ENCODE measurements at places on chromosomes 2 and 18.
A peak's percentile ranks its signal among the peaks of the same experiment; 100 is the strongest.

- DNase-seq, result no peak
Measured at GRCh38 chr2:58449286-58450010, 208.3 kb upstream of the FANCL start.

DNA sequence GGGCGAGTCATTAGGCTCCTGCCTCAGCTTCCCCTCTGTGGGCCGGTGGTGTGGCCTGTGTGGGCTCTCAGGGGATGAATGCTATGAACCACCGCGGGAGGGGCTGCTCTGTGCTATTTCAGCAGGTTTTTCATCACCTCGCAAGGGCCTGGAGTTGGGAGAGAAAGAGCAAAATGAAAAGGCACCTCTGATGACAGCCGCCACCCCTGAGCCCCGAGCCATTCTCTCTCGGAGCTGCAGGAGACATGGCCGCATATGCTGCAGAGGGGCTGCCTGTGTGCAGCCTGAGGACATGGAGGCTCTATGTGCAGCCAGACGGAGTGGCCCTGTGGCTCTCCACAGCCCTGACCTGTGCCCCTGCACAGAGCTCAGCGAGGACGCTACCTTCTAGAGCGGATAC is 96.2 kb upstream of the CTDP1 start:
- no peak for DNase-seq

GRCh38 chr2:6073191-6074088 is 381.3 kb downstream of the SOX11 start:
- DNase-seq, result peak; percentile 62

DNA sequence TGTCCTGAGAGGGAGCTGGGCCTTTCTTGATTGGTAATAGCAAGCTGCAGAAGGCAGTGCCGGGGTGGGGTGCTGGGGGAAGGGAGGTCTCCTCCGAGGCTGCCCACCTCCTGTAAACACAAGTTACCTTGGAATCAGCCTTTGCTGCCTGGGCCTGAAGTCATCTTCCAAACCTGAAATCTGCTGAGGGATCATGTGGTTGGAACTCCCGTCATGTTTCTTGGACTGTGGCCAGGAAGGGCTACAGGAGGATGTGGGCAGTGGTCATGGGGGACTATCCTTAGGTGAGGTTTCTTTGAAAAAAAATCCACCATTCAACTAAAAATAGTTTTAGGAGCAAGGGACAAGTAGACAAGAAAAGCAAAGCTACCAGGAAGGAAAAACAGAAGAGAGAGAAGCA is 74.2 kb downstream of the CDK15 start:
- peak; percentile 69 for DNase-seq

DNA sequence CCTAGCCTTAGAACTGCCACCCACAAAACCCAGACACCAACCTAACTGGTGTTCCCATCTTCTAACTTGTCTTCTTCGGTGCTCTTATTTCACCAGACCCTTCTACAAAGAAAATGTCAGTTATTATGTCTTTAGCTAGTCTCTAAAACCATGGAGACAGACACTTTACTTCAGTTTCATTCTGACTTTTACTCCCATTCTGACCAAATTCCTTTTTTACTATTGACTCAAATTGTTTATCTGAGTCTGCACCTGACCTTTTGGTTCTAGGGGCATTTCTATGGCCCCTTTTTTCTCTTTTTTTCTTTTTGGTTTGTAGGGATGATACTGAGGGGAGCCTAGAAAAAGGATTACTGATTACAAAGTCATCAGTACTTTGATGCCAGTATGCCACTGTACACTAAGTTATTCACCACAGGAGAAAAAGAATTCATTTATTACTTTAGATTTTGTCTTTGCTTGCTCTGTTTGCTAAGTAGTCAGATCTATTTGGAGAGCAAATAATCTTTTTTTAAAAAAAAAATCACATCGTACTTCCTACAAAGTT is 6.8 kb upstream of the SLC1A4 start:
- DNase-seq, result no peak

DNA sequence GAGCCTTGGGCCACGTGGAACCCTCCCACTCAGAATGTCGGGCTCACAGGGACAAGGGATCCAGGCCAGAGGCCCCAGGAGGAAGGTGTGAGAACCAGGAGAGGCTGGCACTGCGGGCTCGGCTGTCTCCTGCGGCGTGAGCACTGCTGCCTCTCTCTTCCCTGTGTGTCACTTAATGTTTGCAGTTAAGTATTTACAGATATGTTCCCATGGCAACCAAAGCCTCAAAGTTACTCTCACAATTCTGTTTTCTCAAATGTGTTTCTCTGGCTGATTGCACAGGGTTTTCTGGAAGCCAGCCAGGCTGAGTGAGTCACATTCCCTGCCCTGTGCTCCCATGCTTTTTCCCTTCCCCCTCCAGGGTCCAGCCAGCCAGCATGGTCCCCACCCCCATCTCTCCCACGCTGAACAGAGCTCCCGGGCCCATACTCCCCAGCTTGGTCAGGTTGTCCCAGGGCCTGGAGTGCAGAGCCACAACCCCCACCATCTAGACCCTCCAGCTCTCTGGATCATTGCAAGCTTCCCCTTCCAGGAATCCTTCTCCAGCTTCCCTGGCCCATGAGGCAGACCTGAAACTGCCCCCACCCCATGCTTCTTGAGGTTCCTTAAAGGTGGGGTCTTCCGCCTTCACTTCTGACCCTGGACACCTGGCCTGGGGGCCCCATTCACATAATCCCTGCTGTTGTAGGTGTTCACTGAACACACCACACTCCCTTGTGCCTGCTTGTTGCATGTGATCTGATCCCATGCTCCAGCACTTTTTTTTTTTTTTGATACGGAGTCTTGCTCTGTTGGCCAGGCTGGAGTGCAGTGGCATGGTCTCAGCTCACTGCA is 265.9 kb downstream of the CELF4 start:
- DNase-seq, result peak; percentile 99

- DNase-seq, result no peak
Measured at GRCh38 chr2:56688661-56689060, 504.9 kb downstream of the CCDC85A start.

DNA sequence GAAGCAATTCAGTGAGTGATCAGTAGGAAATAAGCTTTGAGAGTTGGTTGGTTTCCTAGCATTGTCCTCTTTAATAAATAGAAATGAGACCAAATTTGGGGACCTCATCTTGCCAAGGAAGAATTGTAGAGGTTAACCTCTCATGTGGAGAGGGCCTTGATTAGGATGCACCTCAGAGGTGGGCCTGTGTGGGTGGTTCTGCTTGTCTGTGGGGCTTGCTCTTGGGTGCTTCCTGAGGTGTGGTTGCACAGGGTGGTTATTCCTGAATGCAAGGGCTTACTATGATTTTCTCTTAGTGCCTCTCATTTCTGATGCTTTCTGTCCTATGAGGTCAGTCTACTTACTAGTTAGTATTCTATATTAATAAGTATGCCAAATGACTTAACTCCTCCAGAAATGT is 89.6 kb upstream of the MGAT5 start:
- no peak for DNase-seq

GRCh38 chr2:223688094-223688835 is 86.1 kb upstream of the SCG2 start:
- DNase-seq, result no peak

DNA sequence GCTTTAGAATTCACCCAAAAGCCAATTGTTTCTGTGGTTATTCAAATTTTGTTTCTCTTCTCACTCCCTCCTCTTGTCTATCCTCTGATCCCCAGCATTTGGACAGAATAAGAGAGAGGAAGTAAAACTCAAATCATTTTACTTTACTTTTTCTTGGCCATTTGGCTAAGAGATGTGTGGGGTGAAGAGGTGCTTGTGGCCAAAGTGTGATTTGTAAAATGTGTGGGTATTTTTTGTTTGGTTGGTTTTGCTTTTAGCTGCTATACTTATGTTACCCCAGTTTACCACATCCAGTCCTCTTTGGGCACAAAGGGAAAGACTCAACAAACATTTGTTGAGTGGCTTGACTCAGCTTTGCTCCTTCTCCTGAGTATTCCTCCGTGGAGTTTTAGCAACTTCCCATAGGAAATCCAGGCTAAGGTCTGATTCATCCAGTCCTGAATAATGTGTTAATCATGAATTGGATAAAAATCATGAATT is 109.1 kb upstream of the CYP1B1 start:
- DNase-seq, result peak; percentile 72

- DNase-seq, result no peak
Measured at GRCh38 chr2:43102366-43103092, 123.9 kb downstream of the ZFP36L2 start.

GRCh38 chr2:223928113-223929006 is 16.8 kb downstream of the WDFY1 start:
- no peak for DNase-seq

GRCh38 chr2:132497591-132497990 is 81.0 kb downstream of the GPR39 start:
- DNase-seq, result peak; percentile 19

- DNase-seq, result no peak
Measured at GRCh38 chr2:16102976-16103380, 162.6 kb downstream of the MYCN start.

GRCh38 chr2:66001538-66001937 is 433.4 kb upstream of the MEIS1 start:
- no peak for DNase-seq

DNA sequence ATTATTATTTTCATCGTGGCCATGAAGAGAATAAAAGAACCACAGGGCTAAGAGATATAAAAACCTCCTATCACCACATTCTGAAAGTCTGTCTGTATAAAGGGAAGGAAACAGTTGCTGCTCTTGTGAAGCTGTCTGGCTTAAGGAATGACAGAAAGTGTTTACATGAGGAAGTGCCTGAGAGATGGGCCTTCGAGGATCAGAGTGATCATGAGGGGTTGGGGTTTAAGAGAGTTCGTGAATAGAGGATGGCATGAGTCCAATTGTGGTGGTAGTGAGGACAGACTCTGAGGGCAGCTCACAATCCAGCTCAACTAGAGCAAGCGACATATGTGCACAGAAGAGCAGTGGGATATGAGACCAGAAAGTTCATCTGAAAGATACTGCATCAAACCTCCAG is 65.8 kb upstream of the PIEZO2 start:
- DNase-seq, result peak; percentile 6

GRCh38 chr2:235263205-235264120 is 230.4 kb upstream of the AGAP1 start:
- peak; percentile 87 for DNase-seq

DNA sequence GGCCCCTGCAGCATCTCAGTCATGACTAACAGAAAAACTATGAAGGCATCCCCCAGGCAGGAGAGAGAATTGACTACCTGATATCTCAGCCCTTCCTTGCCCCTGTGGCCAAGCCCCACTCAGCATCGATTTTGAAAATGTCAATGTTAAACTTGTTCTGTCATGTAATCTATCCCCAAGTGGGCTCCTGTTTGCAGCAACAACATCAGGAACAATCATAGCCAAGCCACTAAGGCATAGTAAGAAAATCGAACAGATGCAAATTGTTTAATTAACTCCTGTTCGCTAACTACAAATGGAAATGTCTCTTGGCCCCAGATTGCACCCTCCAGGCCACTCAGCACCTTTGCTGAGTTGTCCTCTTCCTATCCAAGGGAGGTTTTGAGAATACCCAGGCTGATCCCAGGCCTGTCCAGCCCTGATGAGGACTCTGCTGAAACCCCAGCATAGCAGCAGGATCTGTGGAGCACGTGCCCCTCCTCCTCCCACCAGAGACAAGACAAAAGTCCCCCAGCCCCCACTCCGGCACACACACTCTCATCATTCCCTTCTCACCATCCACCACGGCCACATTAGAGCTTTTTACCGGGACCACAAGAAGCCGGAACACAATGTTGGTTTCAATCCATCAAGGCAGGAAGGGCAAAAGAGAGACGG is 150.1 kb downstream of the TNS1 start:
- DNase-seq, result peak; percentile 28

- DNase-seq, result no peak
Measured at GRCh38 chr18:6111726-6112125, 216.4 kb upstream of the TMEM200C start.

GRCh38 chr2:17646838-17647701 is 106.5 kb downstream of the SMC6 start:
- no peak for DNase-seq

GRCh38 chr2:109317471-109318095 is 188.6 kb downstream of the SH3RF3 start:
- no peak for DNase-seq

GRCh38 chr18:58493516-58494253 is 135.2 kb downstream of the ALPK2 start:
- DNase-seq, result peak; percentile 77

GRCh38 chr2:189248141-189248540 is 68.6 kb upstream of the COL5A2 start:
- DNase-seq, result no peak

GRCh38 chr18:3216987-3217386 is 2.8 kb downstream of the MYOM1 start:
- no peak for DNase-seq

GRCh38 chr2:46171996-46172546 is 125.1 kb upstream of the EPAS1 start:
- DNase-seq, result no peak

- DNase-seq, result no peak
Measured at GRCh38 chr2:64626963-64627760, 26.6 kb downstream of the SERTAD2 start.

- DNase-seq, result no peak
Measured at GRCh38 chr2:231522418-231523180, 7.6 kb downstream of the NMUR1 start.

- DNase-seq, result no peak
Measured at GRCh38 chr18:13804305-13804704, 19.6 kb upstream of the MC5R start.

DNA sequence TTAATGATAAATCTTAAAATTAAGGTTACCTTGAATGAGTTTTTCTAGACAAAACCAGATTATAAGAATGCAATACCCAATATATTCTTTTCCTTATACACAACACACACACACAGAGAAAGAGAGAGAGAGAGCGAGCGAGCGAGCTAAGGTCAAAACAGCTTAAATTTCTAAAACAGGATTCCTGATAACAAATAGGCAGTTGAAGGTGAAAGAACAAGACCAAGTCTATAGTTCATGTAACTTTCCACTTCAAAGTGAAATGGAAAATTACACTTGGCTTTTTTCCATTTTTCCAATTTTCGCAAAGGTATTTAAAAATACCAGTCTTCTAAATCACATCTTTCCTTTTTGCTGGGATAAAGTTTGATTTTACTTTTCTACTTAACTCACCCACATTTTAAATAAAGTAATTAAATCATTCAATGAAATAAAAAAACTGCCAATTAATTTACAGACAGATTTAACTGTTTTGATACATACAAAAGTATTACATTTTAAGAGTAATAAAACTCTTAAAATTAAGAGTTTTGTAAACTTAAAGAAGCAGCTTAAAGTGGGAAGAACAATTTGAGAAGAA is 98.8 kb downstream of the COBLL1 start:
- no peak for DNase-seq

Data from fibroblast of skin of right quadriceps (primary cell).